Kasumi-1 (cell line): ENCODE measurements at places on chromosomes 2 and 18.

GRCh38 chr2:8271461-8271860 is 410.4 kb upstream of the ID2 start:
- no peak for DNase-seq

GRCh38 chr2:23662941-23663920 is 263.7 kb downstream of the ATAD2B start:
- DNase-seq = no peak

DNA sequence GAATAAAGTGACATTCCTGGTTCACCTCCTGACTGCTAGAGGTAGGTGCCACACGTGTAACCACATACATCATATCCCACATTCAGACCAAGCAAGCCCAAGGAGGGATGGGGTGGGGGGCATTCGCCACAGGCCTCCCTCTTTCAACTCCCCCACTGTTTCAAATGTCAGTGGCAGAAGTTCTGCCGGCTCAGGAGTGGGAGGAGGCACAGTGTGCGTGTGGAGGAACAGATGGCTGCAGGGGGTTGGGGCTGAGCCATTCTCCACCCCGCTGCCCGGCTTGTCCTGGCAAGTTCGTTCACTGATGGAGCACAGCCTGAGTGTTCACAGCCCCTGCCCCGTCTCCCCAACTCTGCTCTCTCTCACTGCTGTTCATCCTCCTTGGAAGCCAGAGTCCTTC is 75.4 kb upstream of the TANC1 start:
- no peak for DNase-seq

DNA sequence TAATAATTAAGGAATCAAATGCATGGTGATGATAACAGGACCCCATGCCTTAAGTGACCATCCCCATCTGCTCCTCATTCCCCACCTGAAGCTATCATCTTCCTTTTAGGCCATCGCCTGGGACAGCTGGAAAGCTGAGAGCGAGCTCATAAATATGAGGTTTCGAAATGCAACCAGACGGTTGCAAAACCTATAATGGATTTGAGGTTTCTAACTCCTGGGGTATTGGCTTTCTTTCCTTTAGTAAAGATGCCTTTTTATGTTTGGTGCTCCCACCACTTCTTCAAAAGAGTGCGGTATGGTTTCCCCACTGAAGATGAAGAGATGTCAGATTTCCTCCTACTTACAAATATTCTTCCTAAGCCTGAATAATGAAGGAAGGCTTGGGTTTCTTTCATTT is 1589.5 kb upstream of the PIK3C3 start:
- no peak for DNase-seq

GRCh38 chr18:54390838-54391237 is 33.1 kb downstream of the C18orf54 start:
- DNase-seq = no peak

DNA sequence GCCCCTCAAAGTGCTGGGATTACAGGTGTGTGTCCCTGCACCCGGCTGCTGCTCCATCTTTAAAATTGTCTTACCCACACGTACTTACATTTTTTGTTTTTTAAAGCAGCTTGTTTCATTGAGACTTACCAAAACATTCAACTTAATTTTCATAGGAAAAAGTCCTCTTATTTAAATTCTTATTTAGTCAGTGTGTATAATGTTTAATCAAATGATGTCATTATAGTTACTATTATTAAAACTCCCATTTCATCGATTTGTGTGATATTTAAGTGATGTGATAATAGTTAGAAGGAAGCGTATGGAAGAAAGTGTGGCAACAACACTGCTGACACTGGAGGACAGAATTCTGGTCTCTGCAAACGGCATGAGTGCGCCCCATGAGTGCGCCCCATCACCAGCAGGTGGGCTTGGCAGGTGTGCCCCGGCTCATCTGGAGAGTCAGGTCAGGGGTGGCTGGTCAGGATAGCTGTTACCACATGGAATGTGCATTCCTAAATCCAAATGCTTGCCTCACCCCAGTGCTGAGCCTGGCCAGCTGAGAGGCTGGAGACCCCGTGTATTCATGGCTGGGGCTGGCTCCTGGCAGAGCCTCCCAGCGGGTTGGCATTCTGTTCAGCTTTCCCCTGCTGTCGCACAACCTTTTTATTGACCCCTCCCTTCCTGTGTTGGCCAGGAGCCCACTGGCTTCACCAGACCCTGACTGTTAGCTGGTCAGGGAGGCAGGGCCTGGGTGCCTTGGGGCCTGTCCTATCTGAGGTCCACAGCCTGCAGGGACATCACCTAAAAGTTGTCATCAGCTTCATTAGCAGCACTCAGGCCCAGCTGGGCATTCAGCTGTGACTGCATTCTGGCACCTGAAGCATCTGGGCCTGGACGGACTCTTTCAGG is 79.7 kb downstream of the AGAP1 start:
- DNase-seq = no peak

DNA sequence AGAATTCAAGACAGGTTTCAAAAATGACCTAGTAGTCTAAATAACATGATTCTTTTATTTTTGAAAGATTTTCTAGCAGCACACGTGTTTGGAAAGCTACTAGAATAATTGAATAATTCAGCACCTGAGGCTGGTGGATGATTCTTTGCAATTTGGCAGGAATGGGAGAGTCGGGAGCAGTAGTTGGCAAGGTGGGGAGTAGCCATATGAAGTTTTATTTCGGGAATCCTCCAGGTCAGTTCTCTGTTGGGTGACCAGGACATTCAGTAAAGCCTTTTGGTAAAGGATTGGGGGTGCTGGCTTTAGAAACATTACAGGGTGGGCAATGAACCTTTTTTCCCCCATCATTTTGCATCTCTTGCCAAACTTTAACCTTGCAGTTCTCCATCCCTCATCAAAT is 75.0 kb upstream of the LYPD6B start:
- DNase-seq = no peak

DNA sequence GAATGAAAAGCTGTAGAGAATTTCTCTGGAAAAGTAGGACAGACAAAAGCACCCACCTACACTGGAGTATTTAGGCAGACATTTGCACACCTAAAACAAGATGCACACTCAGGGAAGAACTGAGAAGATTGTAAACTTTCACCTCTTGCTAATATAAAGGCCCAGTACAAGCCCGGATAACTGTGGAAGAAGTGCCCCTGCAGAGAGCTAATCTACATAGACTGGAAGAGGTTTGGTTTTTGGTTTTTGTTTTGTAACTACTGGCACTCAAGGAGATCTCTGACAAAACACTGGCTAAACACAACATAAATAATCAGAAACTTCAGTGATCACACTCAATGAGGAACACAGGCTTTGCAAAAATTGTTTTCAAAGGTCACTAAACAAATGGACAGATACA is 782.2 kb upstream of the SLC8A1 start:
- DNase-seq = no peak

GRCh38 chr2:120429586-120430500 is 83.9 kb downstream of the INHBB start:
- DNase-seq = no peak

GRCh38 chr2:176161825-176162626 is 4.9 kb downstream of the HOXD3 start:
- DNase-seq = no peak
